ENCODE measurements at places on chromosomes 5 and 9. TPM values are rescaled to one million over a fixed set of nuclear protein-coding genes. Genes with fewer than 3 reads are reported as not detected.

The BARHL1 gene
- not detected for total RNA-seq

The THG1L gene
- 12.1 TPM for total RNA-seq

The KCNN2 gene
- total RNA-seq: 2.1 TPM

- DNase-seq: no peak
These were observed 41.1 kb upstream of the ACOT12 start for GRCh38 chr5:81435023-81435422.

GRCh38 chr5:72518001-72518683 lies 10.9 kb upstream of the ZNF366 start:
- no peak for DNase-seq

- no peak for DNase-seq
These were observed 626.7 kb upstream of the COX7C start for GRCh38 chr5:85990998-85991397.

- no peak for DNase-seq
These were observed 69.7 kb downstream of the FOCAD start for GRCh38 chr9:20753761-20754160.

DNA sequence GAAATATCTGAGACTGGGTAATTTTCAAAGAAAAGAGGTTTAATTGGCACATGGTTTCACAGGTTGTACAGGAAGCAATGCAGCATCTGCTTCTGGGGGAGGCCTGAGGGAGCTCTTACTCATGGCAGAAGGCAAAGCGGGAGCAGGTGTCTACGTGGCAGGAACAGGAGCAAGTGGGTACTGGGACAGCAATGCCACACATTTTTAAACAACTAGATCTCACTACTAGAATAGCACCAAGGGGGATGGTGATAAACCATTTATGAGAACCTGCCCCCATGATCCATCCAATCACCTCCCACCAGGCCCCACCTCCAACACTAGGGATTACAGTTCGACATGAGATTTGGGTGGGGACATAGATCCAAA lies 47.6 kb upstream of the HOMER1 start:
- no peak for DNase-seq

DNA sequence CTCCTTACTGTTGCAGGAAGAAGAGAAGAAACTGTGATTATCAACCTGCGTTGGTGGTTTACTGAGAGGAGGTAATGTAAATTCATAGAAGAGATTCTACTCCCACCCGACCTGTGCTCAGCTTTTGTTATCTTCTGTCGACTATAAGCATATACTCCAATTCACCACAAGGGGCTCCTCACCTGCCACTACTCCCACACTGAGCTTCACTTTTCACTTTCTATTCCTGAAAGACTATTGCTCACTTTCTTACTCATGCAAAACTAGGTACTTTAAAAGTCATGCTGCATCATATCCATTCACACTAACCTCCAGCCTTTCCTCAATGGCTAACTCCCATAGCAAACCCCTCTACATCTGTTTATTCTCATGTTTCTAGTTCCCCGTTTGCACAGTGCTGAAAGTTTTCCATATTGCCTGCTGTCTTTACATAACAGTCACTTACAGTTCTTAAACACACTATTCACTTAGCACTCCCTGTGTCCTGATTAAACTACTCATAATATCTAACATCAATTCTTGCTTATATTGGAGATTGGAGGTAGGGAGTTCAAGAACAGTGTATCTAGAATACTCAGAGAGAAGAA lies 1062.6 kb downstream of the NR2F1-AS1 start:
- no peak for DNase-seq

- DNase-seq: no peak
These were observed 210.1 kb downstream of the ERCC6L2 start for GRCh38 chr9:96085491-96086143.
